ENCODE measurements at places on chromosomes 16 and 17.
A peak's percentile ranks its signal among the peaks of the same experiment; 100 is the strongest.

DNA sequence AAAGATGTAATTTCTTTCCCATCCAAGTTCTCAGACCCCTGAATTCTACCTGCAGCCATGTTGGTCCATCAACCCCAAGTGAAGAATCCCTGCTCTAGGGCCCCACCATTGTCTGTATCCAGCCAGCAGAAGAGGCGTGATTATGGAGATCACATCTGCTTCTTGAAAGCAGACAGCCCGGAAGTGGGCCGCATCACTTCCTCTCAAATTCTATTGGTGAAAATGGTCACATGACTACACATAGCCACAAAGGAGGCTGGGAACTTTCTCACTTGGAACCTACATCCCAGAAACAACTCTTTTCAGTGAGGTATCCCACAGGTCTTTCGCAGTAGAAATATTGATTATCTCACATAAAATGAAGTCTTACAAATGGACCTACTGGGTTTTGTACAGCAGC lies 40.1 kb downstream of the IL4R start:
- DNase-seq, result no peak

- DNase-seq, result no peak
Observed at GRCh38 chr17:36468903-36469635, 17.4 kb upstream of the ZNHIT3 start.

DNA sequence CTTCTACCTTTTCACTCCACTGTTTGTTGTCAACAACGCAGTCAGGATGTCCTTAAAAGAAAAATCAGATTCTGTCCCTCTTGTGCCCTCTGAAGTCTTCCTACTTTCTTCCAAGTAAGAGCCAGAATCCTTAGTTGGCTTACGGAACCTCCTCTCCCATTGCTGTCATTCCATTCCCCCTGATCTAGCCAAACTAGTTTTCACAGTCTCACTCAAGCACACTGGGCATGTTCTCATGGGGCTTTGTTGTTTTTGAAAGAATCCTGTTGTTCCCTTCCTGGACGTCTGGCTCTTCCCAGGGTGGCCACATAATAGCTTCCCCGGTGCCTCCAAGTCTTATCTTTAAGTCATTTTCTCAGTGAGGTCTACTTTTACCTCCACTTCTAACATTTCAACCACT lies 158.6 kb upstream of the ELAC2 start:
- DNase-seq, result no peak

- no peak for DNase-seq
Observed at GRCh38 chr17:68204736-68205135, 43.1 kb upstream of the AMZ2 start.

DNA sequence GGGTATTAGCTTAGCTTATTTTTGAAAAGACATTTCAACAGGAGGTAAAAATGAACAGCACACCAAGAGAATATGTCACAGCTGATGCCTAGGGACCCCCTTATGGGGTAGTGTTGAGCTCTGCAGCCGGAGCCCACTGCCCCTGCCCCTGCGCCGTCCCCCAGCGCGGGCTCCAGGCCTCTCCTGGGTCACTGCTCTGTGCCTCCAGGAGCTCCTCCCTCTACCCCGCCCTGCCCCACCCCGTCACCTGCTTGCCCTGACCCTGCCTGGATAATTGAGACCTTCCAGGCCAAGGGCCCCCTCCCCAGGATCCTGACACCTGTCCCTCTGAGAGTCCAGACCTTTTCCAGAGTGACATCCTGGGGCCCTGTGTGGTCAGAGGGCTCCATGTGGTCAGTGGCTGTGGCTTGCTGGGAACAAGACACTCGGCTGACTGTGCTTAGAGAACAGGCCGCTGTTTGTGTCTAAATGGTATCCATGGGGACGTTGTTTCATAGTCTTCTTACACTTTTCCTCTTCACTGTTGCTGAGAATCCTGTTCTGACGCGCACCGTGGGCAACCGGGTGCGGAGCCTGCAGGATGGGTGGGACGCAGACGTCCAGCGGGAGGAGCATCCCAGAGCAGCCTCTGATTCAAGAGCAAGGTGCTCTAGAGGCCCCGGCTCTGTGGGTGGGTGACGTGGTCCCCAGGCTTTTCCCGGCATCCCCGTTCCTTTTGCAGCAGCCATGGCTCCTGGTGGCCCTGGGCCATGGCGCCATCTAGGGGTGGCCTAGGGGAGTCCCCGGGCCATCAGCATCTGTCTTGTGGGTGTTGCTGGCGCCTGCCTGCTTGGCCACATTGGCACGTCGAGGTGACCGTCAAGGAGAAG lies 20.0 kb upstream of the WFIKKN1 start:
- no peak for DNase-seq

DNA sequence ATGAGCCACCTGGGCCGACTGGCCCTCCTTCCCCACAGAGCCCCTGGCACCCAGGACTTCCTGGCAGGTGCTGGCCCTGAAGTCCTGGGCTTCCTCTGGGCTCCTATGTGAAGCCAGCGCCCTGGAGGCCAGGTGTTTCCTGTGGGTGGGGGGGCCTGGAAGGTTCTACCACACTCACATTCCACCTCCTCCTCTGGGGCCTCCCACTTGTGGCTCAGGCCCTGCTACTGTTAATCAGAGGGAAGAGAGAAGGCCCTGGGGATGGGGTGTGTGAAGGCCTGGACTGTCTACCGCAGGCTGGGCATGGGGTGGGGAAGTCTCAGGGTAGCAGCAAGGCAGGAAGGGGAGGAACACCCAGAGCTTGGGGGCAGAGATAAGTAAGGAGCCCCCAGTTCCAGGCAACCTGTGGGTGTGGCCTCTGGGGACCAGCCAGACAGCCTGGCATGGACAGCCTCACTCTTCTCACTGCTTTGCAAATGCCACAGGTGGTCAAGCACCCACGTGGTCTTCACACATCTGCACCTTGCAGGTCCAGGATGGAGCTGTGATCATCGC lies 111.9 kb upstream of the TNRC6C start:
- DNase-seq, result no peak

GRCh38 chr16:82497139-82497538 lies 129.6 kb upstream of the CDH13 start:
- no peak for DNase-seq

DNA sequence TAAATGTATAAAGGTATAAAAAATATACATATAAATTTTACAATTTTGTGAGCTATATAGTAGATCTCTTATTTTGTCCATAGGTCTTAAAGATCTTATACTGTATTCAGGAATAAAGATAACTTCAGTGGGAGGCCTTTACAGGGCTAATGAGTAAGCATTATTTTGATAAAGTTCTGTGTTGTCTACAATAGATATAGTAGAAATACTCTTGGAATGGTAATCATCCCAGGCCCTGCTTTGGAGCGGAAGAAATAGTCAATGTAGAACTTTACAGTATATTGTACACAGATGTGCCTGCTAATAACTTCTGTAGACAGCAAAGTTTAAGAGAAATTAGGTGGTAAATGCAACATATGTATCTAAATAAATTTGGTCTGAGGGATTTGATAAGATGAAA lies 42.6 kb downstream of the TENT4B start:
- no peak for DNase-seq

- DNase-seq, result no peak
Observed at GRCh38 chr16:54936201-54936978, 5.7 kb downstream of the IRX5 start.

DNA sequence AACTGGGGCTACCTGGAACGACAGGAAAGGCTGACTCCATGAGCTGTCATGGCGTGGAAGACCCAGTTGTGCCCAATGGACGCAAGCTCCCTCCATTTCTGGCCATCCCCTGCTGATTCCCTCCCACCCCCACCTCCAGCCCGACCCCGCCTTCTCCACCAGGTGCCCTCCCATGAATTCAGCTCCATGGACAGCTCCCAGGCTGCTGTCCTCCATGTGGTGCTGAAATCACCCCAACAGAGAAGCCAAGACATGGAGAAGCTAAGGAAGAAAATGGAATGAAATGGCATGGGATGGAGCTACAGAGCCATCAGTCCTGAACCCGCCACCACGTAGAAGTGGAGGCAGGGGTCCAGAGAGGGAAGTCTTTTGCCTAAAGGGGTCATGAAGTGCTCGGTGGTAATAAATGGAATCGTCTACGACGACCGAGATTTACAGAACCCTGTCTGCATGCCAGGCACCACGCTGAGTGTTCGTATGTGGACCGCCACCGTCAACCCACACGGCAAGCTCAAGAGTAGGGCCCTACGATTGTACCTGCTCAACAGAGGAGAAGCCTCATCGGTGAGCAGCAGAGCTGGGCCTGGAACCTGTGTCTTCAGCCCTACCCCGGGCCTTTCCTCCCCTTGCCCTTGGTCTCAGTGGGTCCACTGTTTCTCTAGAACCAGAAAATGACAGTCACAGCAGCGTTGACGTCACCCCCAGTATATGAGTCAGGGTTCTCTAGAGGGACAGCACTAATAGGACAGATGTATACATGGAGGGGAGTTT lies 9.3 kb upstream of the ZC3H18 start:
- DNase-seq, result no peak

GRCh38 chr17:74639704-74640151 lies 16.2 kb upstream of the CD300E start:
- no peak for DNase-seq

- no peak for DNase-seq
Observed at GRCh38 chr17:82655523-82655922, 7.3 kb upstream of the WDR45B start.

DNA sequence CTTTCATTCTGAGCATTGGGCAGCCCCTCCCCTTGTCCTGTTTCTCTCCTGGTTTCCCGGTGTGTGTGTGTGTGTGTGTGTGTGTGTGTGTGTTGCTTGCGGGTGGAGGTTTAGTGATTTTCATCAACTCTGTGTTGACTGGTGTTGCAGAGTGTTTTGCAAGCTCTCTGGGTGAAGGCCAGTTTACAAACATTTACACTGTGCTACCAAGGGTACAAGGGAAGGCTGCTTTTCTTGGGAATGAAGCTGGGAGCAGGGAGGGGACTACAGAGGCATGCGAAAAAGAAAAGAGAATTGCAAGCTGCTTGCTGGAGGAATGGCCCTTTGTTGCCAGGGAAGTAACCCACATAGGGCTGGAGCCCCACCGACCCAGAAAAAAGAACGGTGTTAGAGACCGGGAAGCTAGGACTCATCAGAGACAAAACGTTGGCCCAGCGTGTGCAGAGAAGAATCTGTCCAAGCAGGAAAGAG lies 29.6 kb downstream of the HS3ST3B1 start:
- no peak for DNase-seq

DNA sequence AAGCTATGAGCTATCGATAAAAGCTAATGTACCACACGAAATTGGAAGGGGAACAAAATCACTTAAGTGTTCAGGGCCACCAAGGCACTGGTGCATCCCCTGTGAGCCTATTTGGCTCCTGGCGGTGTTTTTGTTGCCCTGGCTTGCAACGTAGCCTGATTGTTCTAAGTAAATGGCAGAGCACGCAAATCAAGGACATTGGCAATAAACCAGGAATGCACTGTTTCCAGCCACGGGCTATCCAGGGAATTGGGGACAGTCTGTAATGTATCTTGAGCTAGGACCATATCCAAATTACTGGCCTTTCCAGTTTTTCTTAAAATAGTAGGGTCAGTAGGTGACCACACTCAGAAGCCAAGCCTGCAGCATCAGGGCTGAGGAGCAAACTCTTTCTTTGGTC lies 734.0 kb downstream of the MAF start:
- DNase-seq, result peak; percentile 45

- DNase-seq, result no peak
Observed at GRCh38 chr17:16287563-16288027, 65.7 kb downstream of the CENPV start.

Measured in spinal cord (tissue), 10 donors.